ENCODE measurements at places on chromosomes 3 and 15. TPM values are rescaled to one million over a fixed set of nuclear protein-coding genes. Genes with fewer than 3 reads are reported as not detected.
A peak's percentile ranks its signal among the peaks of the same experiment; 100 is the strongest.

- H3K4me1 ChIP-seq, result no peaks in the 10 kb centered on the region
- H3K4me3 ChIP-seq, result no peak overlapping the region
- DNase-seq, result peak; percentile 51
- peaks cover 12% of the 10 kb centered on the region for H3K27me3 ChIP-seq
- no peak overlapping the region for H3K27ac ChIP-seq
- no peaks in the 10 kb centered on the region for H3K36me3 ChIP-seq
These were observed 9.8 kb upstream of the OR5K4 start for GRCh38 chr3:98343647-98344507.

DNA sequence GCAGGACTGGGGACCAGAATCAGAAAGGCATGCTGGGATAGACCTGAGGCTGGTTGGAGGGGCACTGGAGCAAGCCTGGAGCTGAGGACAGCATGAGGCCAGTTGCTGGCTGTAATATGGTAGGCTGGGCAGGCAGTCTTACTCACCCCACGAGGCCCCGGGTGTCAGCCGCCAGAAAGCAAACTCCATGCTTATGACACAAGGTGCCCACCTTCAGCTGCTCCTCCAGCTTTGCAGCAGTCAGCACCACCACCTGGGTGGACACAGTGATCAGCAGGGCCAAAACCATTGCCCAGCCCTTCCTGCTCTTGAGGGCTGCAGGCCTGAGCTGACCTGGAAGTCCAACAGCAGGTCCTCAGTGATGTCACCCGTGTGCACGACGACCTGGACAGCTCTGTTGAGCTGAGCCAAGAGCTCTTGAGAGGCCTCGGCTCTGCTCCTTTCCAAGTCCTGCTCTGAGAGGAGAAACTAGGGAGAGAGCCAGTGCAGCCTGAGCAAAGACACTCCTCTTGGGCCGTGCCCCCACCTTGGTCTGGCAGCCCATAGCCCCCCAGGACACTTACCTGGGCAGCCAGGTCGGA is 747 bp downstream of the UBA7 start:
- H3K27ac ChIP-seq, result peak overlapping the region; percentile 96
- peaks cover 9% of the 10 kb centered on the region for H3K36me3 ChIP-seq
- peak overlapping the region; percentile 92 for H3K4me3 ChIP-seq

The LOXL1 gene
- 2.8 TPM for total RNA-seq

- H3K27ac ChIP-seq, result no peak overlapping the region
- no peak for DNase-seq
- H3K27me3 ChIP-seq, result peaks cover 1% of the 10 kb centered on the region
- no peaks in the 10 kb centered on the region for H3K36me3 ChIP-seq
- no peak overlapping the region for H3K4me3 ChIP-seq
These were observed 521.9 kb upstream of the PROK2 start for GRCh38 chr3:72306800-72307341.

- H3K4me3 ChIP-seq, result peak overlapping the region; percentile 87
- no peaks in the 10 kb centered on the region for H3K27me3 ChIP-seq
- peak; percentile 78 for DNase-seq
- peaks cover 37% of the 10 kb centered on the region for H3K4me1 ChIP-seq
- H3K36me3 ChIP-seq, result peaks cover 45% of the 10 kb centered on the region
These were observed 515 bp upstream of the EIF3J start for GRCh38 chr15:44536302-44536961.

The CHRNA7 gene
- 0.20 TPM for total RNA-seq

DNA sequence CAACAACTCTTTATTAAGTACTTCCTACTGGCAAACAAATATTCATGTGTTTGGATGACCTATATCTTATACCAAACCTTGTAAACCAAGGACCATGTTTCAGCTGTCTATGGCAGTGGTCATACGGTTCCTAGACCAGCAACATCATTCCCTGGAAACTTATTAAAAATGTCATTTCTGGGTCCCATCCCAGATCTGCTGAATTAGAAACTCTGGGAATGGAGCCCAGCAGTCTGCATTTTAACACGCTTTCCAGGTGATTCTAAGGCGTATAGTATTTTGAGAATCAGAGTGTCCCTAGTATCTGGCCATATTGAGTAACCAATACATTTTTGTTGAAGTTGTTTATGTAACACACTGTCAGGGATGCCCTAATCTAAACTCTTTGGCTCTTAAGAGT is 363.4 kb upstream of the LRRC3B start:
- H3K27ac ChIP-seq, result no peak overlapping the region
- no peaks in the 10 kb centered on the region for H3K27me3 ChIP-seq
- no peak for DNase-seq
- no peaks in the 10 kb centered on the region for H3K36me3 ChIP-seq
- H3K4me3 ChIP-seq, result no peak overlapping the region
- no peaks in the 10 kb centered on the region for H3K4me1 ChIP-seq

The DNAJC19 gene
- total RNA-seq, result 69.3 TPM

DNA sequence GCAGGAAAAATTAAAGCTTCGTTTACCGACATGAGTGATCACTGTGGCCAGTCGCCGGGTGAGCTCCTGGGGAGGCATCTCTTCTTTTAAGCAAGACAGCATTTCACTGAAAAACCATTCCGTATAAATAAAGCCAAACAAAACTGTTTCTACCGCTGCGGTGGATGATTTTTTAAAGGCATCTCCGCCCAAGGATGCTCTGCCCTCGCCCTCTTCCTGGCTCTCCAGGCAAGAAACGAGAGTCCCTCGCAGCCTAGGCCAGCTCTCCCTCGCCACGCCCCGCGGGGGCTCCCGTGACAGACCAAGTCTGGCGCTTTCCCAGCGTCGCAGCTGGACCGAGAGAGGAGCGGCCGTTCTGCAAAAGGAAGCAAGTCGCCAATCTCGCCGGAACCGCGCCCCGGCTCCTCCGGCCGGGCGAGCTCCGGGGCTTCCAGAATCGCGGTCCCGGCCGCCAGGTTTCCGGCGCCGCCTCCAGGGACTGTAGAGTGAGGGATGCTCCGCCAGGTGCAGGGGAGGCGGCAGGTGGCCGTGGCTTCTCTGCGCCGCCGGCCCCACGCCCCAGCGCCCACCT is 458 bp downstream of the MCF2L2 start:
- H3K36me3 ChIP-seq, result no peaks in the 10 kb centered on the region
- DNase-seq, result peak; percentile 46
- no peaks in the 10 kb centered on the region for H3K27me3 ChIP-seq
- H3K27ac ChIP-seq, result no peak overlapping the region
- peak overlapping the region; percentile 84 for H3K4me3 ChIP-seq
- peaks cover 36% of the 10 kb centered on the region for H3K4me1 ChIP-seq

GRCh38 chr3:74592359-74592758 is 22.1 kb downstream of the CNTN3 start:
- no peak overlapping the region for H3K27ac ChIP-seq
- no peaks in the 10 kb centered on the region for H3K4me1 ChIP-seq
- H3K4me3 ChIP-seq, result no peak overlapping the region
- DNase-seq, result no peak
- H3K27me3 ChIP-seq, result no peaks in the 10 kb centered on the region
- no peaks in the 10 kb centered on the region for H3K36me3 ChIP-seq

- no peak for DNase-seq
- H3K27me3 ChIP-seq, result peaks cover 8% of the 10 kb centered on the region
- H3K27ac ChIP-seq, result no peak overlapping the region
- no peaks in the 10 kb centered on the region for H3K4me1 ChIP-seq
- no peak overlapping the region for H3K4me3 ChIP-seq
These were observed 266.8 kb upstream of the NECTIN3 start for GRCh38 chr3:110804856-110805255.

DNA sequence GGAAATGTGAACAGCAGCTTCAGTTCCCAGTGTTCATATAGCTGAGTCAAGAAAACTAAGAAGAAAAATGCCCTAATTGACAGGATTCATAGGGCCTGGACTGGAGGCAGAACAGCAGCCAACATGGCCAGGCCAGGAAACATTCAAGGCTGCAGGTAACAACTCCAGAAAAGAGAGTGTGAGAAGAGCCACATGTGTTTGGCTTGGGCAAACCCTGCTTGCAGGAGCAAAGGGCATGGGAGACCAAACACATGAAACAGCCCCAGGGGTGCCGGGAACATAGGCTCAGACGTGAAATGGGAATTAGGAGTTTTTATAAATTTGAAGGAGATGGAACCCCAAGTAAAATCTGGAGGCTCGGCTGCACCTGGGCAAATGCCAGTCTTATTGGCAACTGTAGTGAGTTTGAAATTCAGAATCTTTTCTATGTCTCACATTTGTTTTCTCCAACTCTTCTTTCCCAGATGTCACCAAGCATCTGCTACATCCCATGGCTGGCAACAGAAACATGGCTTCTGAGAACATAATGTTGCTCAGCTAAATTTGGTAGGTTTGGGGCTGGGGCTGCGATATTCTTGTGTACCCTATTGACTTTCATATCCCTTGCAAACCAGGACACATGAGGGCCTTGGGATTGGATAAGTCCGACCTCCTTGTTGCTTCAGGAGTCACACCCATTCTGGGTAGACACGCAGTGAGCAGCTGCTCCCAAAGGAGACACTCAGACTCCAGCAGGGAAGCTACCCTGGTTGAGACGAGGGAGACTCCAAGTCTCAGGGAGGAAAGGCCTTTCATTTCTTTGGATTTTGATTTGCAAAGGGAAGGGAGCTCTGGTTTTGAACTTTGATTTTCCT is 98.9 kb upstream of the CLSTN2 start:
- no peak for DNase-seq
- no peaks in the 10 kb centered on the region for H3K36me3 ChIP-seq
- no peak overlapping the region for H3K4me3 ChIP-seq
- no peak overlapping the region for H3K27ac ChIP-seq

DNA sequence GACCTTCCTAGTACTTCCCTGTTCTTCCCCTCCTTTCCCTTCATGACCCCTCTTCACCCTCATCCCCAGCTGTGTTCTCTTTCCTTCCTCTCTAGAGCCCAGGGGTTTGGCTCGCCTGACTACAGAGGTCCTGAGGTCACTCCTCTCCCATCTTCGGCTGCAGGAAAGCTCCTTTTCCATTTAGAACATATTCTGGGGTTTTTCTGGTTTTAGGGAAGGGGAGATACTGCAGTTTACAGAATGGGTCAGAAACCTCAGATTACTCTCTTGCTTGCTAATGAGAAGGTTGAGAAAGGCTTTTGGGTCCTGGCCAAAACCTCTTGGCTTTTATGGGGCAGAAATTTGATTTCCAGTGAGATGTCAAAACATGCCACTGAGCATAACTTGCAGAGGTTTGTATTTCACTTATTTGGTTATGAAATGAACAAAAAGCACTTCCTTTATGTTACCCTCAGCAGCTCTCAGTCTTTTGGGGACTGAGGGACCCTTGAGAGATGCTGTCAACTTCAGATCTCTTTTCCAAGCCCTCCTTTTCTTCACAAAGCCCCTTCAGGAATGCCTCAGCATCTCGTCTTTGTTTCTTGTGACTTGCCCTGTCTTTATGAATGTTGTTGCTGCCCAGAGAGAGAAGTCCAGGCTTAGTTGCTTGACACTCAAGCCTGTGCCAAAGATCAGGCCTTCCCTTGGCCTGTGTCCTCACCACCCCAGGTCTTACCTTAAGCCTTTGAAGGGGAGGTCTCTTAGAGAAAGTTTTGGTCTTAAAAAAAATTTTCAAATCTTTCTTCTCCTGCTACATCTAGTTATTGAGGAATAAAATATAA is 121.7 kb upstream of the TPM1 start:
- peaks cover 7% of the 10 kb centered on the region for H3K27me3 ChIP-seq
- DNase-seq, result no peak
- H3K4me1 ChIP-seq, result no peaks in the 10 kb centered on the region

DNA sequence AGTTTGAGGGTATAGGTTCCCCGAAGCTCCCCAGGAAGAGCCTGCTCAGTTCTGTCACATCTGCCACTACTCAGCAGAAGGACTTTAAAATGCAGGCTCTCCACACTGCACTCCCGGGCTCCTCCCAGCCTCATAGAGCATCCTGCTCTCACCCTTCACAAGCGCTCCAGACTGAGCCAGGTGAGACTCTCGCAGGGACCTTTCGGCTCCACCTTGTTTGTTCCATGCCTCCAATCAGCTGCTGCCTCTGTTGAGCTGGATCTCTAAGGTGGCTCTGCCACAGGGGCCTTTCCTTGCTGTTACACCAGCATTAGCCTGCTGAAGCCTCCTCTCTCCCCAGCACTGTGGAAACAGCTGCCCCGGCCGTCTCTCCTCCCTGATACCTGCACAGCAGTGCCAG is 56.1 kb downstream of the SLCO3A1 start:
- H3K27ac ChIP-seq, result no peak overlapping the region
- H3K27me3 ChIP-seq, result no peaks in the 10 kb centered on the region
- DNase-seq, result no peak
- H3K4me3 ChIP-seq, result no peak overlapping the region
- peaks cover 15% of the 10 kb centered on the region for H3K4me1 ChIP-seq

DNA sequence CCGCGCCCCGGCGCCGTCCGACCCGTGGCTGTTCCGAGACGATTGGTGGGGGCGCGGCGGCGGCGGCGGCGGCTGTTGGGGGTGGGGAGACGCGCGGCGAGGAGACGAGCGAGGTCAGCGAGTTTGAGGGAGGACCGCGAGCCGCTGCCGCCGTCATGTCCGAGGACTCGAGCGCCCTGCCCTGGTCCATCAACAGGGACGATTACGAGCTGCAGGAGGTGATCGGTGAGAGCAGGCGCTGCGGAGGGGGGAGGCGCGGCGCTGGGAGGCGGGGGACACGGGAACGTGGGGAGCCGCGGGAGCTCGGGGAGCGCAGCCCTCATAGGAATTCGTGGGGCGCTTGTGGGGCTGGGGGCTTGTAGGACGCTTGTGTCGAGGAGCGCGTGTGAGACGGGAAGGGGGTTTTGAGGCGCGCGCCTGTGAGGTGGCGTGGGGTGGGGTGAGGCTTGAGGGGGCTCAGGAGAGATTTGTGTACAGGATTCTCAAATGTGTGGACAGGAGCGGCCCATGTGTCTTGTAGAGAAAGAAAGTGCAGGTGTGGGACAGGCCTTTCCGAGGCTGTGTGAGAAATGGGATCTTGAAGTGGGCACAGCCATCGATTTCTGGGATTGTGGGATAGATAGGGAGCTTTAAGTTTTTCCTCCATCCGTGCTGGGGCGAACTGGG is 518 bp downstream of the OXSR1 start:
- peak overlapping the region; percentile 93 for H3K4me3 ChIP-seq
- H3K4me1 ChIP-seq, result peaks cover 49% of the 10 kb centered on the region
- no peak for DNase-seq
- peak overlapping the region; percentile 99 for H3K27ac ChIP-seq

DNA sequence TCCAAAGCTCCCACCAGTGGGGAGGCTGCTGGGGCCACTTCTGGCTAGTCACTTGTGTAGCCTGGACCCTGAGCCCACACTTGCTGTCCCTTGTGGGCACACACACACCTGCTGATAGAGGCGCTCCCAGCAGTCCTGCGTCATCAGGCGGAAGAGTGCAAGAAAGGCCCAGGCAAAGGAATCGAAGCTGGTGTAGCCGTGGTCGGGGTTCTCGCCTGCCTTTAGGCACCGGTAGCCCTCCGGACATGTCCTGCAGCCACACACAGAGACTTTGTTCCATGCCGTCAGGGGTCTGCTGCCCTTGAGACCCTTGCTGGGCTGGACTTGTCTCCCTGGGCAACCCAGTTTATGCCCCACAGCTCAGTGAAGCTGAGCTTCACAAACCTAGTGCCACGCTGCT is 42.9 kb downstream of the SCN5A start:
- DNase-seq, result no peak
- no peaks in the 10 kb centered on the region for H3K36me3 ChIP-seq
- no peaks in the 10 kb centered on the region for H3K27me3 ChIP-seq
